Activated CD8-positive, alpha-beta memory T cell treated with anti-CD3 and anti-CD28 coated beads for 24 hours (primary cell): ENCODE measurements at places on chromosomes 13 and 19.
A peak's percentile ranks its signal among the peaks of the same experiment; 100 is the strongest.

DNA sequence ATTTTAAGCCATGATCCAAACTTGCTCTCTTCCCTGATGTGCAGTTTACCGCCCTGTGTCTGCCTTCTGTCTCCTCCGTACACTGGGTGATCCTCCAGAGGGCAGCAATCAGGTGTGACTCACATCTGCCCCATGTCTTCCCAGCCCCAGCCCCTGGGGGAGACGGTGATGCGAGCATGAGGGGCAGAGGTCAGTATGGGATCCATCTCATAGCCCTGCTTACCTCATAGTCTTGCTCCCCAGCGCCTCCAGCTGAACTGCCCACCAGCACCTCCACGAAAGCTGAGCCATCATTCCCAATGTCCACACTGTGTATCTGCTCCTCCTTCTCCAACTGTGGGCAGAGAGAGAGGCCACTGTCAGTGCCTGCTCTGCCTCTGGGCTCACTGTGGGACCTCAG lies 14.6 kb downstream of the XRCC1 start:
- no peak for DNase-seq

GRCh38 chr13:92677571-92677970 lies 549.0 kb upstream of the GPC6 start:
- DNase-seq = no peak

DNA sequence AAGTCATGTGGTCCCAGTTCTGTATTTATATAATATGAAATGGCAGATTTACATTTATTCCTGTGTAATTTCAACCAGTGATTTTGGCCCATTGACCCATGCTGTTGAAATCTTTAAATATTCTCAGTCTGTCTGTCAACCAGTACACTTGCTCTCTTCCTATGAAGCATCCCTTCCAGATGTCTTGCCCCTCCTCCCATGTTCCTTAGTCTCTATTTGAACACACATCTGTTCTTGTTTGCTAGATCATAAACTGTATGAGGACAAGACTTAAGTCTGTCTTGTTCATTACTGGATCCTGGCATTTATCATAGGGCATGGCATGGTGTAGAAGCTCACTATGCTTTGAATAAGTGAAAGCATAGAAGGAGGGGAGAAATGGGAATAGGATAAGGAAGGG lies 34.9 kb downstream of the STARD13 start:
- DNase-seq = no peak

DNA sequence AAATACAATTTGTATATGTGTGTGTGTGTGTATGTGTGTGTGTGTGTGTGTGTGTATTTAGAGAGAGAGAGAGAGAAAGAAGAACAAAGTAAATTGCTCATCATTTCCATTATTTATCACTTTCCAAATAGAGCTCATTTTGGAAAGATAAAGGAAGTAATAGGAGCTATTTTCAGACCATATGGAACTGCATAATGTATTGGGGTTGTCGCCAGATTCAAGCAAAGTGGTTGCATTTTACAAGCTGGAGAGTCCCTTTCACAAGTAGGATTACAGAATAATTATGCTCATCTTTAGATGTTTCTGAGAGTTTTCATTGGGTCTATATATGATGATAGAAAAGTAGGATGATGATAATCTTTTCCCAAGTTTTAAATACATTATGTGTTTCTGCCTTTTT lies 842.7 kb upstream of the SLC10A2 start:
- DNase-seq = no peak

GRCh38 chr19:34173193-34173956 lies 1.1 kb downstream of the LSM14A start:
- DNase-seq = peak; percentile 72

DNA sequence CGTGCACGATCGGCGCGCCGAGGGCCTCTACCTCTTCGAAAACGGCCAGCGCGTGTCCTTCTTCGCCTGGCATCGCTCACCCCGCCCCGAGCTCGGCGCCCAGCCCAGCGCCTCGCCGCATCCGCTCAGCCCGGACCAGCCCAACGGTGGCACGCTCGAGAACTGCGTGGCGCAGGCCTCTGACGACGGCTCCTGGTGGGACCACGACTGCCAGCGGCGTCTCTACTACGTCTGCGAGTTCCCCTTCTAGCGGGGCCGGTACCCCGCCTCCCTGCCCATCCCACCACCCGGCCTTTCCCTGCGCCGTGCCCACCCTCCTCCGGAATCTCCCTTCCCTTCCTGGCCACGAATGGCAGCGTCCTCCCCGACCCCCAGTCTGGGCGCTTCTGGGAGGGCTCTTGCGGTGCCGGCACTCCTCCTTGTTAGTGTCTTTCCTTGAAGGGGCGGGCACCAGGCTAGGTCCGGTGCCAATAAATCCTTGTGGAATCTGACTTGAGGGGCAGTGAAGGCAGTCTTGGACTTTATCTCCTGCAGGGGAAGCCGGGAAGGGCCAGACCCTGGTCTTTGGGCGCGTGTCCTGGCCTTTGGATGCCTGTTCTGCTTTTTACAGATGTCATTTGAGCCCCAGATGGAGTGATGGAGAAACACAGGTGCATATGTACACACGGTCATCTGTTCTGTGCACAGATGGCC lies 2.2 kb downstream of the CLEC11A start:
- DNase-seq = no peak

GRCh38 chr19:10214784-10215183 lies 16.3 kb downstream of the S1PR2 start:
- DNase-seq = no peak

DNA sequence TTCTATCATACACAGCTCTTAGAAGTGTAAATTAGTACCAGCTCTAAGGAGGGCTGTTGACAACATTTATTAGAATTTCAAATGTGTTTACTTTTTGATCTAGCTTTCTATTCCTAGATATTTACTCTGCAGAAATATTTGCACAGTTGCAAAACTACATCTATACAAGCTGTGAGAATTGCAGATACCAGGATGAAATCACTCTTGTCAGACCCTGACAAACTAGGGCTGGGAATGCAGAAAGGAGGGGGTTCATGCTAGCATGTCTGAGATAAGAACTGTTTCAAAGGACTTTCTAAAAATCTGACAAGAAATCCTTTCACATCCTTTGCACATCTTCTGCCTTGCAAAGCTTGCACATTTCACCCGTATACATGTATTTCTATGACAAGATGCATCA lies 11.8 kb upstream of the PABPC3 start:
- no peak for DNase-seq

DNA sequence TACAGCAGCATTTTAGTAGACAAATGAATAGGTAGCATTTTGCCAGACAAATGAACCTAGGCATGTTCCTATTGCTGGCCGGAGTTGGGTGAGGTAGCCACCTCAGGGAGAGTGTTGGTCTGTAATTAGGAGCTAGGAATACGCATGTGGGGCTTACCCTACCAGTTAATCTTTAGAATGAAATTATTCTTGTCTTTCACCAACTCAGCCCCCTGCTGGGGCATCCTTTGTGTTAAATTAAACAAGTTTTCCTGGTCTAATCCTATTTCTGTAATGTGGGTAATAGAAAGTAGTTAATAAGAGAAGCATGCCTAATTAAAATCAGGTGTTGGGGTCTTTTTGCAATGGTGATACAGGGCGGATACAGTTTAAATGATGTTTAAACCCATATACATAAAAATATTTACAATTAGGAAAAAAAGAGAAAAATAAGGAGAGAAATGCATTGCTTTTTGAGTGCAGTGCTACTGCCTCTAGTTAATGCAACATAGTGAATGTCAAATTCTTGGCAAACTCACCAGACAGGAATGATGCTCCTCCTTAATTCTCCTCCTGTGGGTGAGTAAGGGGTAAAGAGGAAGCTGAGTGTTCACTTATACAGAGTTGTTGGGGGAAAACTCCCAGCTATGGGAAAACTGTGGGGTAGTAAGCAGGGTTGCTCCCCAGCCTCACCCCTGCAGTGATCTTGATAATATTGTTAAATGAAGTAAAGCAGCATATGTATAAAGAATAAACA lies 276.4 kb upstream of the EDNRB start:
- DNase-seq = no peak

DNA sequence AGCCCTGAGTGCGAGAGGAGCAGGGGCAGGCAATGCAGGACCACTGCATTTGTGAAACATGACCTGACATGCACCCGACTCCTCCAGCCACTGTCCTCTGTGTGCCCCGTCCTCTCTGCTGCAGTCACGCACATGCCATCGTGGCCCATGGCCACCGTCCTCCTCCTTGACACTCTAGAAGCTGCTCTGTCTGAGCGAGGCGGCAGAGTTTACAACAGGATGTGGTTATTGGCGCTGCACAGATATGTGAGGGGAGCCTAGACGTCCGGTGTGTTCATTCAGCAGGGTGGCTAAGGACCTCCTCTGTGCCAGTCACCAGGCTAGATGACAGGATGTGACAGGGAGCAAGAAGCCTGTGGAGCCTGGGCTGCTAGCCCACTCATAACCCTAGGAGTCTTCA lies 277.8 kb downstream of the FOXO1 start:
- peak; percentile 88 for DNase-seq

GRCh38 chr13:53012707-53013106 lies 15.9 kb upstream of the OLFM4 start:
- DNase-seq = no peak

- DNase-seq = no peak
These were observed 108.3 kb upstream of the FRY start for GRCh38 chr13:31923134-31923763.

GRCh38 chr19:24099829-24100228 lies 12.8 kb downstream of the ZNF254 start:
- no peak for DNase-seq

GRCh38 chr13:113367771-113368170 lies 3.8 kb upstream of the GRTP1 start:
- DNase-seq = no peak

GRCh38 chr13:108214441-108215271 lies 680 bp downstream of the LIG4 start:
- DNase-seq = no peak

- no peak for DNase-seq
These were observed 224.4 kb downstream of the OXGR1 start for GRCh38 chr13:96769874-96770273.

- peak; percentile 67 for DNase-seq
These were observed 8.9 kb downstream of the IGFL3 start for GRCh38 chr19:46115396-46116106.

- no peak for DNase-seq
These were observed 229.0 kb upstream of the IPO5 start for GRCh38 chr13:97724450-97724849.

DNA sequence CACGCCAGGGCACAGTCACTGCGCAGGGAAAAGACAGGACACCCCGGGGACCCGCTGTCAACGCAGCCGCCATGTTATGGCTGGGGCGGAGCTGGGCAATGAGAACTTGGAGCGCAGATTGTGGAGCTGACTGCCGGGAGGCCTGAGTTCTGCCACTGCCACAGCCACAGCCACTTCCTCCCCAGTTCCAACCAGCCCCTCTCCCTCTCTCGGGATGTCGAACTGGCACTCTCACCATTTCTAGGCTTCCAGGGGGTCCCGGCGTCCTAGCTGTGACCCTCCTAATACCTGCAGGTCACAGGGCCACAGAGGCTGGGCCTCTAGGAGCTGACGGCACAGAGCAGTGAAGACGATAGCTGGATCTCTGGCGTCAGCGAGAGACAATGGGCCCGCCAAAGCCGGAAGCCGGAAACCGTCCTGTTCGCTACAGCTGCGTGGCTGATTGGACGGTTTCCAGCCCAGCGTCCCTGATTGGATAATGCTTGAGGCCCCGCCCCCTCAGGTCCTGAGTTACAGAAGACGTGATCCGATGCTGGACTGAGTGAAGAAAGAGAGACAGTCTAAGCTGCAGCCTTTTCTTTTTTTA lies at the start of gene ZNF506:
ZNF506 (minus strand) TSS at position 385 of the 586 bp plus-strand sequence; CDS start at position 238, 147 bp downstream.
- DNase-seq = peak; percentile 96

GRCh38 chr19:18179957-18180356 lies 6.3 kb downstream of the IFI30 start:
- no peak for DNase-seq

DNA sequence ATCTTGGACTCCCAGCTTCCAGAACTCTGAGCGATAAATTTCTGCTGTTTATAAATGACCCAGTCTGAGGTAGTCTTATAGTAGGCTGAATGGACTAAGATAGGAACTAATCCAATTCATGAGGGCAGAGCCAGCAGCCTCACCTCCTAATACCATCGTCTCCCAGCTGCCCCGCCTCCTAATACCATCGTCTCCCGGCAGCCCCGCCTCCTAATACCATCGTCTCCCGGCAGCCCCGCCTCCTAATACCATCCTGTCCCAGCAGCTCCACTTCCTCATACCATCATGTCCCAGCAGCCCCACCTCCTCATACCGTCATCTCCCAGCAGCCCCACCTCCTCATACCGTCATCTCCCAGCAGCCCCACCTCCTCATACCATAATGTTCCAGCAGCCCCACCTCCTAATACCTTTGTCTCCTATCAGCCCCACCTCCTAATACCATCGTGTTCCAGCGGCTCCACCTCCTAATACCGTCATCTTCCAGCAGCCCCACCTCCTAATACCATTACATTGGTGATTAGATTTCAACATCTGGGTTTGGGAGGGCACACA lies 2.4 kb upstream of the ARGLU1 start:
- peak; percentile 76 for DNase-seq

- no peak for DNase-seq
These were observed 155.5 kb upstream of the STARD13 start for GRCh38 chr13:33441015-33441414.

DNA sequence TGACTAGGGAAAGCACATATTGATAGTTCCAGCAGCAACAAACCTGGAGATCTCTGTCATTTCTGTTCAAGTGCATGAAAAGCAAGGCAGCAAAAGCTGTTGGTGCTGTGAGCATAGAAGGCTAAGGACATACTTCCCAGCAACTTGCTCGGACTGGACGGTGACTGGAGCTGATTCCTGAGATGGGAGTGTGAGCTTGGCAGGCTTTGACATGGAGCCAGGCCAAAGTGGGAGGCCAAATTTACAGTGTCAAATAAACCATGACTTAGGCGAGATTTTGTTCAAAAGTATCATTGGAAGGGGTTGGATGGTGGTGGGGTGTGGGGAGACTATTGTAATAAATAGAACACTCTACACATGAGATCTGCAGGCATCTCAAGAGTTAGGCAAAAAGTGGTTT lies 5.9 kb upstream of the ARGLU1 start:
- DNase-seq = no peak

GRCh38 chr13:51549593-51549992 lies 34.7 kb upstream of the WDFY2 start:
- no peak for DNase-seq

GRCh38 chr13:75495938-75496337 lies 14.0 kb upstream of the TBC1D4 start:
- no peak for DNase-seq

GRCh38 chr13:94917824-94918223 lies 205.5 kb upstream of the SOX21 start:
- no peak for DNase-seq

GRCh38 chr13:100130930-100131511 lies 42.1 kb downstream of the PCCA start:
- no peak for DNase-seq

- DNase-seq = no peak
These were observed 104.7 kb upstream of the CLDN10 start for GRCh38 chr13:95447814-95448213.
